ENCODE measurements at places on chromosomes 12 and 14.

- no peak for DNase-seq
Measured at GRCh38 chr14:53683229-53683628, 273.4 kb downstream of the BMP4 start.

DNA sequence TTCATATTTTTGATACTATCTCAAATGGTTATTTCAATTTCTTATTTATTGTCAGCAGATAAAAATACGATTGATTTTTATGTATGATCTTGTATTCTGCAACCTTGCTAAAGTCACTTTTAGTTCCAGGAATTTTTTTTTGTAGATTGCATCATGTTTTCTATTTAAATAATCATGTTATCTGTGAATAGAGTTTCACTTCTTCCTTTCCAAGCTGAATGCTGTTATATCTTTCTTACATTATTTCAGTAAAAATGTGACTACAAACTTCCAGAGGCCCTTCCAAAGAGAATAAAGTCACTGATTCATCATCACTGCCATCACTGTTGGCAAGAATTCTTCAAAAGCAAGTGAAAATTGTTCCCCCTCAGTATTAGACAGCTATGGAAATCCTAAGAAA, 104.7 kb upstream of the RAP1B start:
- no peak for DNase-seq

GRCh38 chr12:31922341-31923062, 36.7 kb upstream of the RESF1 start:
- DNase-seq, result no peak

GRCh38 chr12:45223868-45224267, 8.0 kb downstream of the ANO6 start:
- no peak for DNase-seq

- no peak for DNase-seq
Measured at GRCh38 chr12:47686645-47687240, 19.1 kb downstream of the RPAP3 start.

- DNase-seq, result no peak
Measured at GRCh38 chr14:43949400-43949799, 557.7 kb downstream of the FSCB start.

All from NCI-H187 treated with DMSO at 0.1 percent for 48 hours (cell line).